ENCODE measurements at places on chromosomes 2 and 18. TPM values are rescaled to one million over a fixed set of nuclear protein-coding genes. Genes with fewer than 3 reads are reported as not detected.

- no peak overlapping the region for H3K27ac ChIP-seq
- H3K27me3 ChIP-seq: no peaks in the 10 kb centered on the region
- H3K36me3 ChIP-seq: no peaks in the 10 kb centered on the region
- no peak for DNase-seq
Measured at GRCh38 chr2:197893403-197894177, 89.2 kb downstream of the PLCL1 start.

DNA sequence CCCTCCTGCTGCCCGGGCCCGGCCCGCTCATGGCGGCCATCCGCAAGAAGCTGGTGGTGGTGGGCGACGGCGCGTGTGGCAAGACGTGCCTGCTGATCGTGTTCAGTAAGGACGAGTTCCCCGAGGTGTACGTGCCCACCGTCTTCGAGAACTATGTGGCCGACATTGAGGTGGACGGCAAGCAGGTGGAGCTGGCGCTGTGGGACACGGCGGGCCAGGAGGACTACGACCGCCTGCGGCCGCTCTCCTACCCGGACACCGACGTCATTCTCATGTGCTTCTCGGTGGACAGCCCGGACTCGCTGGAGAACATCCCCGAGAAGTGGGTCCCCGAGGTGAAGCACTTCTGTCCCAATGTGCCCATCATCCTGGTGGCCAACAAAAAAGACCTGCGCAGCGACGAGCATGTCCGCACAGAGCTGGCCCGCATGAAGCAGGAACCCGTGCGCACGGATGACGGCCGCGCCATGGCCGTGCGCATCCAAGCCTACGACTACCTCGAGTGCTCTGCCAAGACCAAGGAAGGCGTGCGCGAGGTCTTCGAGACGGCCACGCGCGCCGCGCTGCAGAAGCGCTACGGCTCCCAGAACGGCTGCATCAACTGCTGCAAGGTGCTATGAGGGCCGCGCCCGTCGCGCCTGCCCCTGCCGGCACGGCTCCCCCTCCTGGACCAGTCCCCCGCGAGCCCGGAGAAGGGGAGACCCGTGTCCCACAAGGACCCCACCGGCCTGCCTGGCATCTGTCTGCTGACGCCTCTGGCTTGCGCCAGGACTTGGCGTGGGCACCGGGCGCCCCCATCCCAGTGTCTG lies 767 bp downstream of the RHOB start:
- H3K27me3 ChIP-seq: peaks cover 76% of the 10 kb centered on the region
- peak overlapping the region; percentile 59 for H3K4me3 ChIP-seq
- no peaks in the 10 kb centered on the region for H3K36me3 ChIP-seq
- peaks cover 39% of the 10 kb centered on the region for H3K4me1 ChIP-seq
- H3K27ac ChIP-seq: no peak overlapping the region

DNA sequence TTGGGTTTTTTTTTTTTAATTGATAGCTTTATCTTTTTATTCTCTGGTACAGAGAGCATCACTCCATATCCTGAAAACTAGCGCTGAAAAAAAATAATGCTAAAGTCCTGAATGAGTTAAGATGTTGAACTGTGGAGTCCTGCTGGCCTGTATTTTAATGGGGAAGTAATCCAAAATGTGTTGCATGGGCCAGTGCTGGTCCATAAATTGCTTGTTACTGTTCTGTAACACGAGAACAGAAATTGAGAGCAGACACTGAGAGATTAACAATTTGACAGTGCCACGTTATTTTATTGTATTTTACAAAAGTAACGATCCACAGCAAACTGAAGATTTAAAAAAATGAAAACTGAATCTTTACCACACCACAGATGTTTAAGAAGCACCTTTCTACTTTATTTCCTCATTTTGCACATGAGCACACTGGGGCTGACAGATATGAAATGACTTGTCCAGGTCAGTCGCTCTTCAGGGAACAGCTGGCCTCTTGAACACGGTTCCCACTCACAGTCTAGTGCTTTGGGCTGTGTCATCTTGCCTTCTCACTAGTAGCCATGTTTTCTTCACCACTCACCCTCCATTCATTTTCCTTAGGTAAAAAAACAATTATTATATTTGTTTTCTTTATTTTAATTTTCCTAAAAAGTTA lies 35.3 kb downstream of the ZCCHC2 start:
- no peaks in the 10 kb centered on the region for H3K27me3 ChIP-seq
- no peak for DNase-seq
- H3K27ac ChIP-seq: no peak overlapping the region
- H3K36me3 ChIP-seq: no peaks in the 10 kb centered on the region
- peaks cover 3% of the 10 kb centered on the region for H3K4me1 ChIP-seq

DNA sequence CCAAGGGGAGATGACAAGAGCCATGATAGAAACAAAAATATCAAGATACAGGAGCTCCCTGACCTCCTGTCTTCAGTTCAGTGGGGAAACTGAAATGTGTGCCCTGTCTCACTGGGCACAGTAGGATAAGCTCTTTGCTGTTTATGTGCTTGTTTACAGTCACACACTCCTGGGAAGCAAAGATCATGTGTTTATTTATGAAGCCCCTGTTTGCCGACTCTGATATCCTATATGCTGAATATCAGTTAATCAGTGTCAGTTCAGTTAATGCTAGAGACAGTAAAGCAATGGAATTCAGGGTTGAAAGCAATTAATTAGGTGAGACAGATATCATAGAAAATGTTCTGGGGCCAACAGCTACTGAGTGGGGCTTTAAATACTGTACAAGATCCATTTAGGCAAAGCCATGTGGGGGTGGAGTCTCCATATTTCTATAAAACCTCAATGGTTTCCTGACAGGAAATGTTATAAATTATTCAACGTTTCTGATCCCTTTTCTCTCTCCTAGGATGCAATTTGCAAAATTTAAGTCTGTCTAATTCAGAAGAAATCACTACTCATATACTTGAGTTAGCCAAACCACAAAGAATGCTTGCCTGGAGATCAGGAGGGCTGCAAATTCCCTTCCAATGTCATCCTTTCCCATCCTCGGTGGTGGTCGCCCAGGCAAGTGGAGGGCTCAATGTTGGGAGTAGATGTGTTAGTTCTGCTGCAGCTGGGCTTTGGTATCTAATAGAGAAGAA lies 551.3 kb downstream of the CMPK2 start:
- no peaks in the 10 kb centered on the region for H3K36me3 ChIP-seq
- no peaks in the 10 kb centered on the region for H3K27me3 ChIP-seq
- no peak overlapping the region for H3K27ac ChIP-seq
- no peak overlapping the region for H3K4me3 ChIP-seq

DNA sequence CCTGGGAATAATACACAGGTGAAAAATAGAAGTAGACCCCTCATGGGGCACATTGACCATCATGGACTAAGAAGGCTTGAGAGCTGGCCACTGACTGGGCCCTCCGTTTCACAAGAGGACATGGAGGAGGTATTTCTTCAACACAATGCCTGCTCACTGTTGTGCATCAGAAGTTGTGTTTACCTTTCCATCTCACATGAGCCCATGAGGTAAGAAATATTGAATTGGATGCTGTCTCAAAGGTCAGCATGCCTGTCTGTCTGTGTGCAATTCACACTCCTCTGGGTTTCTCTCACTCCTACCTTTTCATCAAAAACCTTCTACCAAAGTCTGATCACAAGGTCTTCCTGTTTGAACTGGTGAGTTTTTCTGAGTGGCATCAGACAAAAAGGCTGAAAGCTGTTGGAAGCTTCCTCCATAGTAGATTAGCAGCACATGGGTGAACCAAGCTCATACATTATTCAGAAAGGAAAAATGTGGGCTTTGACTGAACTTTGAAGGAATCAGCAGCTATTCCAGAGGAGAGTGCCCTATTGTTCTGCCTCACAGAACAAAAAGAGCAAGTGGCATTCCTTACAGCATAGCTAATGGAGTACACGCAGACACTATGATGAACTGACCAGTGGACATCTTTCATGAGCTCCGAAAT lies 143.2 kb upstream of the RND3 start:
- H3K36me3 ChIP-seq: no peaks in the 10 kb centered on the region
- peaks cover 22% of the 10 kb centered on the region for H3K4me1 ChIP-seq
- H3K27me3 ChIP-seq: no peaks in the 10 kb centered on the region
- H3K27ac ChIP-seq: no peak overlapping the region
- DNase-seq: peak; percentile 54

DNA sequence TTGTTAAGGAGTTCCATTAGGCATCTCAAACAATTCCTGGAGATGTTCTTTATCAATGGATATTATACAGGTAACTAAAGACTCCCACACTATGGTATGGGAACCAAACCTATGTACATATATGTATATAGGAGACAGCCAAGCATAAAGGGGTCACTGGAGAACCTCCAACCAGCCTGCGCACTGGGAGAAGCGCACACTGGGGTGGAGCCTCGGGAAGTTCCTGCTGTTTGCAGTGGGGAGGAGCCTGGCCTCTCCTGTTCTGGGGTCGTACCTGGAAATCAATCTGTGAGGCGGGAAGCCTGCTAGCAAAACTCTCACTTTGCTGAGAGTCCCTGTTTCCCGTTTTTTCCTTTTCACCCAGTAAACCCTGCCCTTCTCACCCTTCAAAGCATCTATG lies 83.1 kb upstream of the CREB1 start:
- no peaks in the 10 kb centered on the region for H3K36me3 ChIP-seq
- no peak overlapping the region for H3K4me3 ChIP-seq
- H3K27ac ChIP-seq: no peak overlapping the region
- no peaks in the 10 kb centered on the region for H3K27me3 ChIP-seq
- peaks cover 13% of the 10 kb centered on the region for H3K4me1 ChIP-seq
- DNase-seq: no peak

The UGT1A3 gene
- total RNA-seq: not detected

DNA sequence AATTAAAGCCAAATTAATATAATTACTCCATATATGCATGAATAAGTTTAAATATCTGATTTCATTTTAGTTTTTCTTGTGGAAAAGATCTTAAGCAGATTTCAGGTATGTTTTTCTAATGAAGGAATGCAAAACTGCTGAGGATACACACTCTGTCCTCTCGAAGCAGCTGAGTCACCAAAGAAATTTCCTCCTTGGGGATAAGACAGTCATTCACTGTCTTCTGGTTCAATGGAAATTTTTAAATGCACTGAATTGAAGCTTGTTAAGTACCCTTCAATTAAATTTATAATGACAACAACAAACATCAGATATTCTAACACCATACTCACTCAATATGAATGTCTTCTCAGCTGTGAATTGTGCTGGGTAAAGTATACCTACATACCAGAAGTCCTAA lies 101.5 kb upstream of the DNER start:
- no peak overlapping the region for H3K27ac ChIP-seq
- peaks cover 12% of the 10 kb centered on the region for H3K36me3 ChIP-seq
- no peaks in the 10 kb centered on the region for H3K27me3 ChIP-seq
- no peak overlapping the region for H3K4me3 ChIP-seq

DNA sequence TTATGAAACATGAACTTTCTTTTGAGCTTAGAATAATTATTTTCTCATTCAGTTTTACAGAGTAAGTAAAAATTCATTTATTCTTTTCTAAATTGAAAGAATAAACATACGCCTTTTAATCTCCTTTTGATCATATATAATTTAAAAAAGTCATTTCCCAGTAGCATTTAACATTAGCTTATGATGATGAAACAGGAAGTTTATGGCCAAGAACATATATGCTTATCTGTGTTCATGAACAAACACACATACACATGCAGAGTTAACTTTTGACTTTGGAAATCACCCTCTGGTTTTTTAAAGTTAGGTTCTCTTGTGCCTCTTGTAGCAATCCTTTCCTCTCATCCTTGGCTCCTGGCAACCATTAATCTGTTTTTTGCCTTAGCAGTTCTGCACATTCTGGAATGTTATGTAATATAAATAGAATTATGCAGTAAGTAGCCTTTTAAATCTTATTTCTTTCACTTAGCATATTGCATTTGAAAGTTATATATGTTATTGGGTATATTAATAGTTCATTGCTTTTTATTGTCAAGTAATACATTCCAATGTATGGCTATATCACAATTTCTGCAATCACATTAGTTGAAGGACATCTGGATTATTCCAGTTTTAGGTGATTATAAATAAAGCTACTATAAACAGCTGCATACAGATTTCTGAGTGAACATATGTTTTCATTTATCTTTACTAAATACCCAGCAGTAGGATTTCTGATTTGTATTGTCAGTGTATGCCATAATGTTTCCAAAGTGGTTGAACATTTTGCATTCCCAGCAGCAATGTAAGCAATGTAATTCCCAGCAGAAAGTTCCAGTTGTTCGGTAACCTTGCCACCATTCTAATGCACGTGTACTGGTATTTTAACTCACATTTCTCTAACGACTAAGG lies 210.3 kb downstream of the ZRANB3 start:
- no peak for DNase-seq
- no peaks in the 10 kb centered on the region for H3K36me3 ChIP-seq

The ANKRD30B gene
- not detected for total RNA-seq

GRCh38 chr18:22483407-22483806 lies 65.7 kb upstream of the CTAGE1 start:
- no peak overlapping the region for H3K4me3 ChIP-seq
- DNase-seq: no peak
- H3K27me3 ChIP-seq: no peaks in the 10 kb centered on the region
- no peaks in the 10 kb centered on the region for H3K36me3 ChIP-seq
- H3K4me1 ChIP-seq: no peaks in the 10 kb centered on the region
- H3K27ac ChIP-seq: no peak overlapping the region

The SLC19A3 gene
- 0.96 TPM for total RNA-seq

The ZNF804A gene
- not detected for total RNA-seq

GRCh38 chr2:86596118-86596517 lies 27.5 kb downstream of the RNF103 start:
- no peak overlapping the region for H3K4me3 ChIP-seq
- DNase-seq: no peak
- no peak overlapping the region for H3K27ac ChIP-seq
- no peaks in the 10 kb centered on the region for H3K4me1 ChIP-seq
- H3K27me3 ChIP-seq: no peaks in the 10 kb centered on the region

- H3K27me3 ChIP-seq: no peaks in the 10 kb centered on the region
- DNase-seq: no peak
- H3K36me3 ChIP-seq: no peaks in the 10 kb centered on the region
- H3K4me1 ChIP-seq: no peaks in the 10 kb centered on the region
Measured at GRCh38 chr2:18592372-18592771, 3.0 kb upstream of the NT5C1B start.

- no peaks in the 10 kb centered on the region for H3K4me1 ChIP-seq
- no peak for DNase-seq
- H3K4me3 ChIP-seq: no peak overlapping the region
- no peak overlapping the region for H3K27ac ChIP-seq
- no peaks in the 10 kb centered on the region for H3K36me3 ChIP-seq
- H3K27me3 ChIP-seq: no peaks in the 10 kb centered on the region
Measured at GRCh38 chr2:63364866-63365265, 223.4 kb downstream of the WDPCP start.

The CARF gene
- total RNA-seq: 30.9 TPM

DNA sequence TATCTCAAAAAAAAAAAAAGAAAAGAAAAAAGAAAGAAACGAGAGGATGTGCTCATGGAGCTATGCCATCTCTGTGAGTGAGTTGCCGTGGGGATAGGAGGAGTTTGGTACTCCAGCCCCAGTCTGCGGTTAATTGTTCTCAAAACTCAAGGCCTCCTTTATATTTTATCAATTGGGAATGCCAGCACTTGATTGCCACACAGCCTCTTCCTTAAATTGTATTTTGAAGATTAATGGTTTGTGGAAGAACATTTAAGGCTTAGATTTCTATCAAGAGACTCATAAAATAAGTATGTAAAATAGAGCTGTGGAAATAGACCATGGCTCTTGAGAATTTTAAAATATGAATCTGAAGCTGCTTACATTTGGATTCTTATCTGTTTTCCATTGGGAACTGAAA lies 29.8 kb downstream of the KCNE4 start:
- no peak overlapping the region for H3K4me3 ChIP-seq
- H3K36me3 ChIP-seq: no peaks in the 10 kb centered on the region
- no peaks in the 10 kb centered on the region for H3K4me1 ChIP-seq
- no peaks in the 10 kb centered on the region for H3K27me3 ChIP-seq
- no peak overlapping the region for H3K27ac ChIP-seq
